ENCODE measurements at places on chromosomes 16 and 17. TPM values are rescaled to one million over a fixed set of nuclear protein-coding genes. Genes with fewer than 3 reads are reported as not detected.
A peak's percentile ranks its signal among the peaks of the same experiment; 100 is the strongest.

GRCh38 chr16:89110641-89111040 is 17.0 kb downstream of the ACSF3 start:
- no peak for DNase-seq

DNA sequence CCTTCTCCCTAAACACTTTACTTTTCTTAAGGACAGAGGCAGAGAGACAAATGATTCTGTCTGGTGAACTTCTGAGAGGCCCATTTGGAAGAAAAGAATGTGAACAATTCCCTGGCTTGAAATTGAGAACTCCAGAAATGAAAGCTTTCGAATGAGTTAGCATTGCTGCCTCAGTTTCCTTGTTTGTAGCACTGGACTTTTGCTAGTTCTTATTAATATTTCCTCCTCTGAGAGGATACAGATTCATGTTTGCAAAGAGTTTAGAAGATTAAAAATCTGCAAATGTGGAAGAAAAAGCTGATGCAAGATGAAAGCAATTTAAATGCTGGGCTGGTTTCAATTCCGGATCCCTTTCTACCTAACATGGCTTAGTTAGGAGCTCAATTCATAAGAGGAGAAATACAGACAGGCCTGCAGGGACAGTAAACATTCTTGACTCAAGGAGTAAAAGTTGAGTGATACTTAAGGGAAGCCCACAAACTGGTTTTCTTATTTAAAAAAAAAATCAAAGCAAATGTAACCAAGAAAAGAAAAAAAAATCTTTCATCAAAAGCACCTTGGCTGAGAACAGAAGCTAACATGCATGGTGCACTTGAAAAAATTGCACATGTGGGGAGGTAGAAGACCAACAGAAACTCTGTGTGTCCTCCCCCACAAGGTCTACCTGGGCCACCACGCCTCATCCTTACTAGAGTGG is 27.1 kb downstream of the HNF1B start:
- no peak for DNase-seq

CSF3 gene
- not detected for total RNA-seq

- no peak for DNase-seq
These were observed 14.3 kb downstream of the CNOT1 start for GRCh38 chr16:58615280-58615679.

HS3ST2 gene
- total RNA-seq = not detected

DPEP2NB gene
- total RNA-seq = not detected

- DNase-seq = no peak
These were observed 1.7 kb downstream of the EMP2 start for GRCh38 chr16:10578474-10579316.

DNA sequence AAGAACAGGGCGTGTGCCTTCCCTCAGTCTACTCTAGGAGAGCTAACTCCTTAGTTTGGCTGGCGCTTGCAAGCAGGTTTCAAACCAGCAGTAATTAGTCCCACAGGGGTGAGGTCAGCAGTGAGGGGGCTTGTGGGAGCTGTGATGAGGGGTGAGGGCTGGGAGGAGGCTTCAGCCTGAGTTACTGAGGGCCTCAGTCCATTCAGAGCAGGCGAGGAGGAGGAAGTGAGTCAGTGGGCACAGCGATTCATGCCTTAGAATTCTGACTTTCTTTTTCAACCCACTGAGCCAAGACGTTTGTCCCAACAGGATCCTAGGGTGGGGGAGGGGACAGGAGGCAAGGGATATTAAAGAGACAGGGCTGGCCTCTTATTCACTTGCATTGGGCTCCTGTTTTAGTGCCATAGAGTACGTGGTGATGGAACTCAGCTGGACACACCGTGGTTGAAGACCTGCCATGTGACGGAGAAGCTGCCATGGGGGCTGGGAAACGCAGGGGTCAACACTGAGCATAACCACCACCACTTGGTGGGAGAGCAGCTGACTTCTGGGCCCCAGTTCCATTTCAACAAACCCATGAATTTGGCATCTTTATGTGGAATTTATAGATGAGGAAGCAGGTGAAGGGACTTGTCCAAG is 8.3 kb upstream of the ITGA3 start:
- DNase-seq = no peak

ST6GALNAC2 gene
- 0.65 TPM for total RNA-seq

KIAA0513 gene
- total RNA-seq = 7.4 TPM

DNA sequence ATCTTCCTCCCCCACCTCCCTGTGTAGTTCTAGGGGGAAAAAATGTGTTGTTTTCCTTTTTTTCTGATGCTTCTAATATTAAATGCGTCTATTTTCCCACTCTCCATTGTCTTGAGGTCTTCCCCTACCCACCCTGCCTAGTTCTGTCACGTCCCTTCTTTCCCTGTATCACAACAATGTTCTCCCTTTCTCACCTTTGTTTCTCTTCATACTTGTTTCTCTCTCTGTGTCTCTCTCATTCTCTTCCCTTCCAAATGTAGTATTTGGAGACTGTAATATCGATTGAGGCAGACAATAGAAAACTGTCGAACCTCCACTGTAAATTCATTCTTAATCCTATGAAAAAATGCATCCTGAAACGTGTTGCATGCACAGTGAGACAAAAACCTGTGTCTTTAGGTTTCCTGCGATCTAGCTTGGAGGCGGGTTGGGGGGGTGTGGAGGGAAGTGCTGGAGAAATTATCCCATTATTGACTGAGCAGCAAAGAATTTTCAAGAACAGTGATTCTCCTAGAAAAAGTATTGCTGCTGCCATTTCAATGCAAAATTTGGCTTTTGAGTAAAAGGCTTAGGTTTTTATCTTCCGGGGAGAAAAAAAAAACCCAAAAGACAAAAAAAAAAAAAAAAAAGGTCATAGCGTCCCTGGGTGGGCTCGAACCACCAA is 1.3 kb upstream of the PSMB3 start:
- DNase-seq = no peak

DNA sequence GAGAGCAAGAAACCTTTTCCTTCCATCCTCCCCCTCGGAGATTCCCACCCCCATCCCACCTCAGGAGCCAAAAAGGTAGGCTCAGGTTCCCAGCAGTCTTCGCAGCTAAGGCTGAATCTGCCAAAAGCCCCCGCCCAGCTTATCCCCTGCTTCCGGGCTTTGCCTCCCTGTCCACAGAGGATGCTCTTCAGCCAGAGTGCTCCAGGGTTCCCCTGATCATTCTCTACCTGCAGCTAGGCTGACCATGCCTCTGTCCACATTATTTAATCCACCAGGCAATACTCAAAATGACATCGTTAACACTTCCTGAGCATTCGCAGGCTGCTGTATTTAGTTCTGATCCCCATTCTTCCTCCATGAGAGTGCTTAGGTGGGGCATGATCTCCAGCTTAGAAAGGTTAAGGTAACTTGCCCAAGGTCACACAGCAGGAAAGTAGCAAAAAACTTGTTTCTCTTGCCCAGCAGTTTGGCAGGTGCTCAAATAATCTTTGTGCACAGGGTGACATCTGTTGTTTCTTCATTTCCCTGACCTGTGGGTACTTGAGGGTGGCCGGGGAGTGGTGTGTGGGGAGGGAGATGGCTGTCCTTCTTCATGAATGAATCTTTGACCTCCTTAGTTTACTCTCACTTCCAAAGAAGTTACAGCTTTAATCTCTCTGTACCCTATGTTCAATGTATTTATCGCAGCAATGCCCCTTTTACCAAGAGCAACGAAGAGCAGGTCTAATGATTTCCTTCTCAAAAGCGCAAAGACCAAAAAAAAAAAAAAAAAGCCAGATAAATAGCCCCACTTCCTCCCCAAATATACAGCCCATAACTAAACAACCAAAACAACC is 848 bp upstream of the TBKBP1 start:
- no peak for DNase-seq

IGFBP4 gene
- total RNA-seq = 27.1 TPM

DNA sequence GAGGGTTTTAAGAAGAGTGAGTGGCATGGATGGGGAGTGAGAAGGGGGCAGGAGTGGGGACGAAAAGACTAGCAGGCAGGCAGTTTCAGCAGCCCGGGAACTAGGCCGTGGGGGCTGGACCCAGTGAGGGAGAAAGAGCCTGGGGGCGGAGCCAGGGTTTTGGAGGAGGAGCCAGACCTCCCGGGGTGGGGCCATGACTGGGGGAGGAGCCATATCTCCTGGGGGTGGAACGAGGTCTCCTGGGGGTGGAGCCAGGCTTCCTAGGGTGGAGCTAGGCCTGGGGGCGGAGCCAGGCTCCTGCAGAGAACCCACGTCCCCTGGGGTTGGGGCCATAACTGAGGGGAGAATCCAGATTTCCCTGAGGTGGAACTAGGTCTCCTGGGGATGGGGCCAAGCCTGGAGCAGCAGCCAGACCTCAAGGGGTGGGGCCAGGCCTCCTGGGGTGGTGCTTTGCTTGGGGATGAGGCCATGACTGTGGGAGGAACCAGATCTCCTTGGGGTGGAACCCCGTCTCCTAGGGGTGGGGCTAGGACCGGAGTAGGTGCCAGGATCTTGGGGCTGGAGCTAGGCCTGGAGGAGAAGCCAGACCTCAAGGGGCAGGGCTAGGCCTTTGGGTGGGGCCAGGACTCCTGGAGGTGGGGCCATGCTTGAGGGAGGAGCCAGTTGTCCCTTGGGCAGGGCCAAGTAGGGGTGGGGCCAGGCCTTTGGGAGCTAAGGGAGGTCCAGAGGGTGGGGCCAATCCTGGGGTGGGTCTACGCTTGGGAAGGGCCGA is 41.7 kb upstream of the JPH3 start:
- no peak for DNase-seq

DNA sequence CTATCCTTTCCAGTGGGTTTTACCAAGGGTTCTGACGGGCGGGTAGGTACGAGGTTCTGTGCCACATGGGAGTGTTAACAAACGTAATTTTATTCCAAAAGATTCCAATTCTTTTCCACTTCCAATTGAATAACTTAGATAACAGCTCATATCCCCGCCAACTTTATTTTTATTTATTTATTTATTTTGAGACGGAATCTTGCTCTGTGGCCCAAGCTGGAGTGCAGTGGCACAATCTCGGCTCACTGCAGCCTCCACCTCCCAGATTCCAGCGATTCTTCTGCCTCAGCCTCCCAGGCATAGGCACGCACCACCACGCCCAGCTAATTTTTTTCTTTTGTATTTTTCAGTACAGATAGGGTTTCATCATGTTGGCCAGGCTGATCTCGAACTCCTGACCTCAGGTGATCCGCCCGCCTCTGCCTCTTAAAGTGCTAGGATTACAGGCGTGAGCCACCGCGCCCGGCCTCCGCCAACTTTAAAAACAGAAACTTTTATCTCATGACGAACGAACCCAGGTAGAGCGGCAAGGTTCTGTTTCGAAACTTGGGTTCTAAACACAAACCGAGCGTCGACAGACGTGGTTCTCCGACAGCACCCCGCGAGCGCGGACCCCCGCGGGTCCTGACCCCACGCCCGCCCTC is 613 bp downstream of the ECI1 start:
- peak; percentile 54 for DNase-seq

GRCh38 chr17:20203018-20203417 is 193.9 kb downstream of the SPECC1 start:
- DNase-seq = no peak

DNA sequence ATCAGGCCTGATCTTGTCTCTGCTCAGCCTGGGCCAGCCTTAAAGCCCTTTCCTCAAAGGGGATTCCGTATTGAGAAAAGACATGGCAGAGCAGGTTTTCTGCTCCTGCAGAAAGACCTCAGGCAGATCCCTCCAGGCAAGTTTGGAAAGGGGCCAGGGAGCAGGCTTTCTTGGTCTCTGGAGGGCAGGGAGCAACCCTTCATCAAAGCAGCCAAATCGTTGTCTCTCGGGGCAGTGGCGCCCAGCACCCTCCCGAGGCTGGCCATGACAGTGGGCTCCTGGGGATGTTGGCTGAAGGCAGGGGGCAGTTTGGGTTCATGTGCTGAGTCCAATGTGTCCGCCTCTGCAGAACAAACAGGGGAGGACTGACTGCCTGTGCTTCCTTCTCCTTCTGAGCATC is 168.4 kb upstream of the WSCD1 start:
- DNase-seq = no peak

- DNase-seq = no peak
These were observed 47.5 kb downstream of the USP22 start for GRCh38 chr17:20995164-20995872.

DNA sequence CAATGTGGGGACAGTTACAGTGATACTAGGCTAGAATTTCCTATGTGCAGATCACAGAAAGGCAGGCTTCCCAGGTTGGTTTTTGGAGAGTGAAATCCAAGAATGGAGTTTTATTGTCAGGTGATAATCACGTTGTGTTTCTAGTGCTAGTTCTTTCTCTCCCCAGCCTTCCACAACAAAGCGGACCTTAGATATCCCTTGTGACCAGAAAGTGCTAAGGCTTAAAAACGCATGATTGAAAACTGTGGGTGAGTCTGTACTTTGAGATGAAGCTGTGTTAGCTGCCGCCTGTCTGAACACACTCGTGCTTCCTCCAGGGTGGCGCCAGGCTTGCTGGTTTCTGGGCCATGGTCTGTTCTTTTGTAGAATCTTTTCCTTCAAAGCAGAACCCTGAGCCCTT is 52.1 kb downstream of the BANP start:
- DNase-seq = no peak

Measured in activated CD4-positive, alpha-beta memory T cell treated with anti-CD3 and anti-CD28 coated beads, Interleukin-2, amount 10 ng/mL, durations not matched to agents 7 days and 5 days (primary cell).